ENCODE measurements at places on chromosomes 4 and X.
A peak's percentile ranks its signal among the peaks of the same experiment; 100 is the strongest.

GRCh38 chr4:123446865-123447474 lies 50.4 kb downstream of the SPRY1 start:
- no peak for DNase-seq

DNA sequence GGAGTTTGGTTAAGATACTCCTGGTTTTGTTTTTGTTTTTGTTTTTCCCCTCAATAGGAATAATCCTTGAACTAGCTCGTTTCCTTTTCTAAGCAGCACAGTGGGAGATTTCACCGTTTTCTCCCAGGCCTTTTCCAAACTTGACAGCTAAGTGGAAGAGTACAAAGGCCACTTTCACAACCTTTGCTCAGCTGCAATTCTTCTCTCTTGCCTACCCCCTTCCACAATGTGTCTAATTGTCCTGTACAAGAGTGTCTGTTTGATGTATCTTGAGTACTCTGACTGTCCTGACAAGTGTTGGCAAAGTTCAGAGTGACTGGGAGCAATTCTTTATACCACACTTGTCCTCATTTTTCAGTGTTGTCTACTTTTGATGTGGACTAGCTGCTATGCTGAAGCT lies 674.3 kb upstream of the AMOT start:
- DNase-seq, result no peak

GRCh38 chr4:153527690-153528089 lies 61.5 kb downstream of the TMEM131L start:
- DNase-seq, result no peak

DNA sequence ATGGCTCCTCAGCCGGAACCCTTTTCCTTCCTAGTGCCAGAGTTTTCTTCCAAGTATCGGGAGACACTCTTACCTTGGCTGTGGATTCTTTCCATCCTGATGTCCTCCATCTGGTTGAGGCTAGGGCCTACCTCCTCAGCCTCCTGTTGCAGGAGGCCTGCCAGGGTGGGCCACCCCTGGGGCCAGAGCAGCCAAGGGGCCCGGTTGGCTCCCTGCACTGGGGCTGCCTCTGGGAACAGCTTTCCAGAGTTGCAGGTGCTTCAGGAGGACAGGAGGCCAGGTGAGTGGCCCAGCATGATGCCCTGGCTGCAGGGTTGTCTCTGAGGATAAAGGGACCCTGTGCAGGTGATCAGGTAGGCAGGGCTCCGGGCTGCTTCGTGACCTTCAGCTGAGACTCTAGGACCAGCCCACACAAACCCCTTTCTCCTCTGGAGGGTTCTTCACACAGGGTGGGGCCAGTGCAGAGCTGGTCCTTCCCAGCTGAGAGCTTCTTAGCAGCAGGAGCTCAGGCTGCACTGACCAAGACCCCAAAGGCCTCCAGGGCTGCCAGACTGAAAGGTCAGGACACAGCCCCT lies 5.3 kb upstream of the GPR78 start:
- DNase-seq, result no peak

DNA sequence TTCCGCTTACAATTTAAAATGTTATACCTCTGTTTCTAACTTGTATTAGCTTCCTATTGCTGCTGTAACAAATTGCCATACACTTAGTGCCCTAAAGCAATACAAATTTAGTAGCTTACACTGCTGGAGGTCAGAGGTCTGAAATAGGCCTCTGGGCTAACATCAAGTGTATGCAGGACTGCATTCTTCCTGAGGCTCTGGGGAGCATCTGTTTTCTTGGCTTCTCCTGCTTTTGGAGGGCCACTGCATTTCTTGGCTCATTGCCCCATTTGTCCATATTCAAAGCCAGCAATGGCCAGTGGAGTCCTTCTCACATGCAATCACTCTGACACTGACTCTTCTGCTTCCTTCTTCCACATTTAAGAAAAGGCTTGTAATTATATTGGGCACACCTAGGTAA lies 639.8 kb upstream of the INTU start:
- no peak for DNase-seq

GRCh38 chr4:181637186-181638105 lies 605.8 kb upstream of the TENM3 start:
- DNase-seq, result no peak

- DNase-seq, result no peak
These were observed 77.3 kb downstream of the STK32B start for GRCh38 chr4:5128569-5128968.

- no peak for DNase-seq
These were observed 221.7 kb downstream of the RBMX2 start for GRCh38 chrX:130623518-130623917.

DNA sequence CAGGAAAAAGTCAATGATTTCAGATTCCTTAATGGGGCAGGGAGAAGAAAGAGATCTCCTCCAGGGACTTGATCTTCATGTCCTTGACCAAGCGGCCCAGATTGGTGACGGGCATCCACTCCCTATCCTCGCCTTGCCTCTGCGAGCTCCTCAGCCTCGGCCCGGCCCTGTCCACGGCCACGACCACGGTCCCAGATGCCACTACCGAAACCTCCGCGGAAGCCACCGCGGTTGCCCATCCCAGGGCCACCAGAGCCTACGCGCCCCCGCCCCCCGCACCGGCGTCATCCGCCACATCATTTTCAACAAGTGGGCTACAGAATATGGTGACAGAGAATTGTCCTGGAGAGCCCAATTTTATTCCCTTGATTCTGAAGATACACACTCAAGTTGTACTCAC lies 751.2 kb upstream of the PABPC4L start:
- DNase-seq, result no peak

DNA sequence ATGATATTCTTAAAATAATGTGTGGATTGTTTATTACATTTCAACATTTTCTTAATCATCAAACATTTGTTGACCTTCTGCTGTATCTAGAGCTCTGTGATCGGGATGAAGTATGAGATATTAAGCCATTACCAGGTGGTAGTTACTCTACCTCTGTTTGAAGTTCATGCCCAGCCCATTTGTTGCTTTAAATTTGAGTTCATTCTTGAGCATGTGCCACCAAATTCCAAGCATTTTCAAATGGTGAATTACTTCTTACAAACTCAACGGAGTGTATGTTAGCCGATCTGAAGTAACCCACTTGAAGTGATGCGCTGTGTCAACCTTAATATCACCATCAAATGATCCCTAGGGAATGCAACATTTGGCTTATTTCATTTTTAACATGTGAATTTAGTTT lies 7.3 kb upstream of the DTHD1 start:
- no peak for DNase-seq

GRCh38 chrX:150767475-150768131 lies 74.4 kb downstream of the MTMR1 start:
- DNase-seq, result no peak

- DNase-seq, result no peak
These were observed 212.6 kb upstream of the AGTR2 start for GRCh38 chrX:115957862-115958490.

GRCh38 chr4:6658597-6659075 lies 18.2 kb downstream of the MRFAP1 start:
- peak; percentile 46 for DNase-seq

GRCh38 chr4:23476515-23477090 lies 413.2 kb downstream of the PPARGC1A start:
- DNase-seq, result no peak

DNA sequence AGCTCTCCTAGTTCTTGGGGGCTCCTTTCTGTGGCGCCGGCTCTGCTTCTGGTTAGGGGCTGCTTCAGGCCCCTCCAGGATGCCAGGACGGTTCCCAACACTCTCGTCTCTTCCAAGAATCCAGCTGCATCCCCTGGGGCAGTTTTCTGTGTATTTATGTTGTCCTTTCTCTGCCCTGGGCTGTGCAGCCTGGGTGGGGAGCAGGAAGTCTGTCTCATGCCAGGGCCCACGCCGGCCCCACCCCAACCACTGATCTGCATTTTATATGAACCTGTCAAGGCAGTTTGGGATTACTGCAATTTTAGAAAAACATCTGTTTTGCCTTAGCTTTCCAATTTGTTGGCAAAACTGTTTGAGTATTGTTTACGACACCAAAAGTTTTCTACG lies 14.6 kb downstream of the CTBP1 start:
- no peak for DNase-seq

DNA sequence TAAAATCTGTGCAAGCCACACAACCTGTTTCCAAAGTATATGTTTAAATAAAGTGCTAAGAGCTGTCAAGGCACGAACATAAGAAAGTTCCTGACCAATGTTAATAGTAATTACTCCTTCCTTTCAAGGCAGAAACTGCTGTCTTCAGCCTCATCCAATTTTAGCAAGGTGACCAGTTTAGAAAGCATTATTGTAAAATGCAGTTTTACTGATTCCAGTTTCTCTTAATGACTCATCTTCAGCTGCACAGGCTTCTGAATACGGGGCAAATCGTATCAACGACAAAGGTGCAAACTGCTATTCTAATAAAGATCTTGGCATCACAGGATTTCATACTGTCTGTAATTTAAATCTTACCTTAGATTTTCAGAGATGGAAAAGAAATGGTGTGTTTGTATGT lies 87.5 kb downstream of the PPP3CA start:
- no peak for DNase-seq

- DNase-seq, result no peak
These were observed 151.2 kb downstream of the MGST2 start for GRCh38 chr4:139816856-139817255.

GRCh38 chr4:134132086-134132783 lies 69.4 kb downstream of the PABPC4L start:
- no peak for DNase-seq

DNA sequence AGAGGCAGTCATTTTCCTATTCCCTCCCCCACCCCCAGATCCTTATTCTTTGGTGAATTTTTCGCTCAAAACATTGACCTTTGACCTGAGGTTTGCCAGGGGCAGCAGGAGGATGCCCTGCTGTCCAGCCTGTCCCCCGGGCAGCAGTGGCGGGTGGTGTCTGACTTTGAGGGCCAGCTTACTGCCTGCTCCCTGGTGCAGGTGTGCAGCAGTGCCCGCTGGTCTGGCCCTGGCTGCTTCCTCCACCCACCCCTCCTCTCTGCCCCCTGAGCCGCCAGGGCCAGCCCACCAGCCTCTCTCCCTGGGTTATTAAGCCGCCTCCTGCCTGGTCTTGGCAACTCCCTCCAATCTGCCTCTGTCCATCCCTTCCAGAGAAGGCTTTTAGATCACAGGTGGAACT lies 40.8 kb upstream of the GRPEL1 start:
- DNase-seq, result no peak

- DNase-seq, result no peak
These were observed 673 bp downstream of the PARM1 start for GRCh38 chr4:74933562-74934015.

DNA sequence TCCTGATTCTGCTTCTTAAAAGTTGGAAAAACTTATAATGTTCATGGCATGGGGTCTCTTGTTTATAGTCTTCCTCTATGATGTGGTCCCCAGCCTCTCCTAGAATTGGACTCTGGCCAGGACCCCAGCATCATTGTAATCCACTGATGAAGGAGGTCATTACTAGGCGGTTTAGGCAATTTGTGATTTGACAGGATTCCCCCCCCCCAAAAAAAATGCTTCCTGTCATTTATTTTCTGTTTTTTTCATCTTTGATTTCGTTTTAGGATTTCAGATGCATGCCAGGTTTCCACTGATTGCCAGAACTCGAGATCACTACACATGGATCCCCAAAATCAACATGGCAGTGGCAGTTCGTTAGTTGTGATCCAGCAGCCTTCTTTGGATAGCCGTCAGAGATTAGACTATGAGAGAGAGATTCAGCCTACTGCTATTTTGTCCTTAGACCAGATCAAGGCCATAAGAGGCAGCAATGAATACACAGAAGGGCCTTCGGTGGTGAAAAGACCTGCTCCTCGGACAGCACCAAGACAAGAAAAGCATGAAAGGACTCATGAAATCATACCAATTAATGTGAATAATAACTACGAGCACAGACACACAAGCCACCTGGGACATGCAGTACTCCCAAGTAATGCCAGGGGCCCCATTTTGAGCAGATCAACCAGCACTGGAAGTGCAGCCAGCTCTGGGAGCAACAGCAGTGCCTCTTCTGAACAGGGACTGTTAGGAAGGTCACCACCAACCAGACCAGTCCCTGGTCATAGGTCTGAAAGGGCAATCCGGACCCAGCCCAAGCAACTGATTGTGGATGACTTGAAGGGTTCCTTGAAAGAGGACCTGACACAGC lies 4.9 kb downstream of the SPRY1 start:
- no peak for DNase-seq
